Lower lobe of right lung (tissue), 2 donors: ENCODE measurements at places on chromosomes 7 and 10. TPM values are rescaled to one million over a fixed set of nuclear protein-coding genes. Genes with fewer than 3 reads are reported as not detected.

GRCh38 chr10:78765726-78766335, 302.9 kb upstream of the ZMIZ1 start:
- H3K27ac ChIP-seq = no peak overlapping the region
- H3K36me3 ChIP-seq = no peaks in the 10 kb centered on the region
- H3K4me3 ChIP-seq = no peak overlapping the region
- no peaks in the 10 kb centered on the region for H3K27me3 ChIP-seq
- H3K4me1 ChIP-seq = peaks cover 12% of the 10 kb centered on the region
- no peak for DNase-seq

The PGAM1 gene
- 133 TPM for total RNA-seq

The RELN gene
- total RNA-seq = 3.7 TPM

The C7orf33 gene
- not detected for total RNA-seq

- no peak overlapping the region for H3K27ac ChIP-seq
- H3K4me1 ChIP-seq = peaks cover 6% of the 10 kb centered on the region
- no peaks in the 10 kb centered on the region for H3K36me3 ChIP-seq
- H3K4me3 ChIP-seq = no peak overlapping the region
- H3K27me3 ChIP-seq = no peaks in the 10 kb centered on the region
Measured at GRCh38 chr10:77430530-77430929, 207.1 kb downstream of the KCNMA1 start.

The WEE2 gene
- total RNA-seq = not detected

GRCh38 chr7:30281791-30282190, 2.6 kb upstream of the ZNRF2 start:
- H3K4me3 ChIP-seq = no peak overlapping the region
- peaks cover 27% of the 10 kb centered on the region for H3K4me1 ChIP-seq
- no peaks in the 10 kb centered on the region for H3K36me3 ChIP-seq
- H3K27ac ChIP-seq = no peak overlapping the region

DNA sequence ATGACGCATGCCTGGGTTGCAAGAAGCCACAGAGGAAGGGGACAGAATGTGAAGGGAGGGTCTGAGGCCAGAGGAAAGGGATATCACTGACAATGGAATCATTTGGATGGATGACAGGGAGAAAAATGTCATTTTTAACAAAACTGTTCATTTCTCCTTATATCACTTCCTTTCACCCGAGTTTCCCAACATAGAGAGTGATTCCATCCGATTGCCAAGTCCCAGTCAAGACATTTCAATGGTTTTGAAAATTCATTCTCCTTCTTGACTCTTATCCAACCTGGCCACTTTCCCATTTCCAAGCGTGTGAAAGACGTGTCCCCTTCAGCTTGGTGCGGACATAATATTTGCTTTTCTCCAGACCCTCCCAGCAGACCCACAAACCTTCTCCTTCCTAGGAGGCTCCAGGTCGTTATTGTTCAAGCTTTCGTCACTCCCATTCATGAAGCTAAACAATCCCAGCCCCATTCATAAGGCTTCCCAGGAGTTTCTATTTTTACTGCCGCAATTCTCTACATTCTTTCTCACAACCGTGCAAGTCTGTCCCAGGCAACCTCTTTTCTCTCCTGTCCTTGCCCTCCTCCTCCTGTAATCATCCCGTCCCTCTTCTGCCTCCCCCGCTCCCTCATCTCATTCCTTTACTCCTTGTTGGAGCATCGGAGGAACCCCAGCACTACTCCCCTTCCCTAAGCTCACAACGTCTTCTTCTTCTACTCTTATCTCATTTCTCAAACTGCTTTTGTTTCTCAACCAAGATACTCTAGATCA, 301.3 kb upstream of the KLF6 start:
- peaks cover 18% of the 10 kb centered on the region for H3K4me1 ChIP-seq
- no peak overlapping the region for H3K4me3 ChIP-seq
- no peak overlapping the region for H3K27ac ChIP-seq

The OPN1SW gene
- not detected for total RNA-seq

- no peaks in the 10 kb centered on the region for H3K27me3 ChIP-seq
- H3K4me3 ChIP-seq = no peak overlapping the region
- no peaks in the 10 kb centered on the region for H3K36me3 ChIP-seq
- peaks cover 12% of the 10 kb centered on the region for H3K4me1 ChIP-seq
- no peak for DNase-seq
- no peak overlapping the region for H3K27ac ChIP-seq
Measured at GRCh38 chr7:134724606-134725005, 54.8 kb upstream of the CALD1 start.

The MEOX2 gene
- 17.1 TPM for total RNA-seq

The SLC35G1 gene
- 3.6 TPM for total RNA-seq

GRCh38 chr10:14858338-14858960, 20.2 kb upstream of the SUV39H2 start:
- no peak overlapping the region for H3K27ac ChIP-seq
- H3K4me1 ChIP-seq = peaks cover 6% of the 10 kb centered on the region
- no peaks in the 10 kb centered on the region for H3K27me3 ChIP-seq
- H3K4me3 ChIP-seq = no peak overlapping the region
- DNase-seq = no peak

DNA sequence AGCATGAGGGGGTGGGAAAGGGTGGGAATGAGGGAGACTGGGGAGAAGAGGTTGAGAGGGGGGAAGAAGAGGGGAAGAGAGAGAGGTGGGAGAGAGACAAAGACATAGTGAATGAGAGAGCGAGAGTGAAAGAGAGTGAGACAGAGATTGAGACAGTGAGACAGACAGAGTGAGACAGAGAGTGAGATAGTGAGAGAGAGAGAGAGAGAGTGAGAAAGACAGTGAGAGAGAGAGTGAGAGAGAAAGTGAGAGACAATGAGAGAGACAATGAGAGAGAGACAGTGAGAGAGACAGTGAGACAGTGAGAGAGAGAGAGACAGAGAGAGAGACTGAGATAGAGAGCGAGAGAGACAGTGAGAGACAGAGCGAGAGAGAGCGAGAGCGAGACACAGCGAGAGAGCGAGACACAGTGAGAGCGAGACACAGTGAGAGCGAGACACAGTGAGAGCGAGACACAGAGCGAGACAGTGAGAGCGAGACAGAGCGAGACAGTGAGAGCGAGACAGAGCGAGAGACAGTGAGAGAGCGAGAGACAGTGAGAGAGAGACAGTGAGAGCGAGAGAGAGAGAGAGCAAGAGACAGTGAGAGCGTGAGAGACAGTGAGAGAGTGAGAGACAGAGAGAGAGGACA, 10.1 kb downstream of the TMEM243 start:
- no peaks in the 10 kb centered on the region for H3K27me3 ChIP-seq
- DNase-seq = no peak
- H3K36me3 ChIP-seq = peaks cover 14% of the 10 kb centered on the region
- no peak overlapping the region for H3K27ac ChIP-seq
- H3K4me3 ChIP-seq = no peak overlapping the region

GRCh38 chr10:35153716-35154115, 27.1 kb downstream of the CREM start:
- no peak for DNase-seq
- H3K4me1 ChIP-seq = no peaks in the 10 kb centered on the region
- no peaks in the 10 kb centered on the region for H3K27me3 ChIP-seq
- no peak overlapping the region for H3K27ac ChIP-seq
- no peak overlapping the region for H3K4me3 ChIP-seq

- H3K4me3 ChIP-seq = no peak overlapping the region
- no peaks in the 10 kb centered on the region for H3K27me3 ChIP-seq
- no peak overlapping the region for H3K27ac ChIP-seq
- H3K36me3 ChIP-seq = no peaks in the 10 kb centered on the region
Measured at GRCh38 chr7:159071260-159071659, 73.4 kb downstream of the VIPR2 start.

GRCh38 chr10:125762692-125763648, 12.7 kb downstream of the MMP21 start:
- H3K27ac ChIP-seq = no peak overlapping the region
- no peaks in the 10 kb centered on the region for H3K27me3 ChIP-seq
- DNase-seq = no peak
- no peaks in the 10 kb centered on the region for H3K4me1 ChIP-seq
- no peak overlapping the region for H3K4me3 ChIP-seq

The BTBD16 gene
- total RNA-seq = 0.62 TPM

GRCh38 chr10:24313283-24313682, 104.3 kb downstream of the KIAA1217 start:
- no peaks in the 10 kb centered on the region for H3K27me3 ChIP-seq
- H3K27ac ChIP-seq = no peak overlapping the region
- H3K36me3 ChIP-seq = no peaks in the 10 kb centered on the region
- H3K4me1 ChIP-seq = no peaks in the 10 kb centered on the region
- H3K4me3 ChIP-seq = no peak overlapping the region

The CXCL12 gene
- total RNA-seq = 73.8 TPM

The CPXM2 gene
- total RNA-seq = 6.3 TPM

GRCh38 chr7:93973134-93973533, 31.0 kb downstream of the BET1 start:
- DNase-seq = no peak
- no peak overlapping the region for H3K4me3 ChIP-seq
- no peaks in the 10 kb centered on the region for H3K27me3 ChIP-seq
- no peaks in the 10 kb centered on the region for H3K36me3 ChIP-seq
- no peaks in the 10 kb centered on the region for H3K4me1 ChIP-seq
- no peak overlapping the region for H3K27ac ChIP-seq

- no peaks in the 10 kb centered on the region for H3K27me3 ChIP-seq
- H3K36me3 ChIP-seq = no peaks in the 10 kb centered on the region
- peak overlapping the region; percentile 32 for H3K4me3 ChIP-seq
- peak; percentile 91 for DNase-seq
- H3K27ac ChIP-seq = peak overlapping the region; percentile 78
- H3K4me1 ChIP-seq = peaks cover 81% of the 10 kb centered on the region
Measured at GRCh38 chr7:2641406-2642393, 9.9 kb downstream of the TTYH3 start.

DNA sequence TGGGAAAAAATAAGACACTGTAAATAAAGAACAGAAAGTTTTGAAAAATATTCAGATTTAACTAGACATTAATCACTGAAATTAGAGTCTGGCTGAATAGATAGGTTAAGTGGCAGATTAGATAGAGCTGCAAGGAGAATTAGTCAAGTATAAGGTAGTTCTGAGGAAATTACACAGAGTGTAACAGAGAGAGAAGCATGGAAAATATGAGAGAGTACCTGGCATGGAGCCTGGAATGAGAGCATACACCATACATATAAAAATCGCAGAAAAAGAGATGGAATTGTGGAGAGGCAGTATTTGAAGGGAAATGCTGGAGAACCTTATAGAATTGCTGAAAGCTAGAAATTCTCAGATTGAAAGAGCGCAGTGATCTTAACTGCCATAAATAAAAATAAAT, 46.9 kb downstream of the ZNRF2 start:
- no peaks in the 10 kb centered on the region for H3K36me3 ChIP-seq
- peaks cover 20% of the 10 kb centered on the region for H3K4me1 ChIP-seq
- DNase-seq = no peak
- H3K27ac ChIP-seq = no peak overlapping the region
- no peak overlapping the region for H3K4me3 ChIP-seq

DNA sequence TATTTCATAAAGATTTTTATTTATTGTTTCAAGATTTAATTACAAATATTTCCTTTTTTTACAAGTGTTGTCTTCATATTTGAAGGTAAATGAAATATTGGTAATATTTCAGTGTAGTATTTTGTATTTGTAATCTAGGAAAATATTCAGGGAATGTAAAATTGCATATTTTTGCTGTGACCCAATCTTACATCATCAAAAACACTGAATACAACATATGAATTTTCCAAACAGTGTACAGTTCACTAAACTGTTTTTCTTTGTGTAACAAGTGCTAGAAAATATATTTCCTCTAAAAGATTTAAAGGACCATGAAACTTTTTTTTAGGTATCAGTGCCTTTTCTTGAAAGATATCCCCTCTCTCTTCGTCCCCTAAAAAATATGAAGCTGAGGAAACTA, 251.9 kb upstream of the KCND2 start:
- no peaks in the 10 kb centered on the region for H3K36me3 ChIP-seq
- DNase-seq = no peak
- no peaks in the 10 kb centered on the region for H3K27me3 ChIP-seq
- no peaks in the 10 kb centered on the region for H3K4me1 ChIP-seq
- H3K4me3 ChIP-seq = no peak overlapping the region

DNA sequence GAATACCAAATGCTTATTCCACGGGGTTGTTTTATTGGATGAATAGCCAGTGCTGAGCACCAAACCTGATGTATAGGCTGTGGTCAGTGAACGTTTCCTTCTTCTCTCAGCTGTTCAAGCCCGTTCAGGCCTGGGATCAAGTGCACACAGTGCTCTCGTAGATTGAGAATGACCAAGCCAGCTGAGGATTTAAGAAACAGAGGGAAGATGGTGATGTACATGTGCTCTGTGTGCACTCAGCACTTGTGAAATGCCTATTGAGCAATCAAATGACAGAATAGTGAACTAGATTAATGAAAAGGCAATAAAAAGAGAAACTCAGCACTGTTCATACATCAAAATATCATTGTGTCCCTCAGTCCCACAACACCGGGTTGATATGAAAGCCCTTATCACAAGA, 302.5 kb downstream of the BMPER start:
- no peak overlapping the region for H3K4me3 ChIP-seq
- no peaks in the 10 kb centered on the region for H3K36me3 ChIP-seq
- no peaks in the 10 kb centered on the region for H3K27me3 ChIP-seq
- no peaks in the 10 kb centered on the region for H3K4me1 ChIP-seq
- DNase-seq = no peak
- H3K27ac ChIP-seq = no peak overlapping the region

DNA sequence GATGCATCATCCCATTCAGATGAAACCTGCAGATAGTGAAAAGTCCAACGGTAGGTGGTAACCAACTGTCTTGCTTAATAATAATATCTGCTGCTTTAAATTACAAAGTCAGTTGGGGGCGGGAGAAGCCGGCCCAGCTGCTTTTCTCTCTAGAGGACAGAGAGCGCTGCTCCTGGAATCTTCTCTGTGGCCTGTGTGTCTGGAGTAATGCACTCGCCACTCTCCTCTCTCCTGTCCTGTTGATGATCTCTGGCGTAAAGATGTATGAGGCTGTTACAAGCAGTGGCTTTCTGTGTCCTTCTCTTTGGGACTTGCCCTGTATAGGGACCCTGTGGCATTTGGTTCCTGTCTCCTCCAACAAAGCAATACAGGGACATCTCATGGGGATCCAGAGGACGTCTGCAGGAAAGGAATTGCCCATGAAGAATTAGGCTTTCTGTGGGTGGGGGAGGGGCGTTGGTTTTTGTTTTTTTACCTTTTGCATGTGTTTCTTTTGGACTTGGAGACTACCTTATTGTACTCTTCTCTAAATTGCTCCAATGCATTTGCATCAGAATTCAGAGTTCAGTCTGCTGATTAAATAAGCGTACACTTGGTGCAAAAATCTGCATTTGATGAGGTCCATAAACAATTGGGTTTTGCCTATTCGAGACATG, 231.6 kb downstream of the CELF2 start:
- no peak overlapping the region for H3K4me3 ChIP-seq
- H3K36me3 ChIP-seq = peaks cover 74% of the 10 kb centered on the region
- H3K4me1 ChIP-seq = peaks cover 12% of the 10 kb centered on the region
- no peak overlapping the region for H3K27ac ChIP-seq
- no peaks in the 10 kb centered on the region for H3K27me3 ChIP-seq

DNA sequence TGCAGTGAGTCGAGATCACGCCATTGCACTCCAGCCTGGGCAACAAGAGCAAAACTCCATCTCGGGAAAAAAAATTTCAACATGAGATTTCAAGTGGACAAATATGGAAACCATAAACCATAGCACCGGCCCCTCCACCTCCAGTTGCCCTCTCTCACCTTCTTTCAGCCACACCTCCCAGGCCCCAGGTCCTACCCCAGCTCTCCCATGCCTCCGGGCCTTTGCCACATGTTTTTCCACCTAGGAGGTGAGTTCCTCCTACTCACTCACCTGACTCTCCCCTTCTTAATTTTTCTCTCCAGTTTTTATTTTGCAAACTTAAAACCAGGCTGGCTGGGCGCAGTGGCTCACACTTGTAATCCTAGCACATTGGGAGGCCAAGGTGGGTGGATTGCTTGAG, 13.7 kb upstream of the CLDN4 start:
- no peak overlapping the region for H3K4me3 ChIP-seq
- no peak overlapping the region for H3K27ac ChIP-seq
- DNase-seq = peak; percentile 7
- H3K36me3 ChIP-seq = no peaks in the 10 kb centered on the region
